ENCODE measurements at places on chromosomes 2 and 18.
A peak's percentile ranks its signal among the peaks of the same experiment; 100 is the strongest.

DNA sequence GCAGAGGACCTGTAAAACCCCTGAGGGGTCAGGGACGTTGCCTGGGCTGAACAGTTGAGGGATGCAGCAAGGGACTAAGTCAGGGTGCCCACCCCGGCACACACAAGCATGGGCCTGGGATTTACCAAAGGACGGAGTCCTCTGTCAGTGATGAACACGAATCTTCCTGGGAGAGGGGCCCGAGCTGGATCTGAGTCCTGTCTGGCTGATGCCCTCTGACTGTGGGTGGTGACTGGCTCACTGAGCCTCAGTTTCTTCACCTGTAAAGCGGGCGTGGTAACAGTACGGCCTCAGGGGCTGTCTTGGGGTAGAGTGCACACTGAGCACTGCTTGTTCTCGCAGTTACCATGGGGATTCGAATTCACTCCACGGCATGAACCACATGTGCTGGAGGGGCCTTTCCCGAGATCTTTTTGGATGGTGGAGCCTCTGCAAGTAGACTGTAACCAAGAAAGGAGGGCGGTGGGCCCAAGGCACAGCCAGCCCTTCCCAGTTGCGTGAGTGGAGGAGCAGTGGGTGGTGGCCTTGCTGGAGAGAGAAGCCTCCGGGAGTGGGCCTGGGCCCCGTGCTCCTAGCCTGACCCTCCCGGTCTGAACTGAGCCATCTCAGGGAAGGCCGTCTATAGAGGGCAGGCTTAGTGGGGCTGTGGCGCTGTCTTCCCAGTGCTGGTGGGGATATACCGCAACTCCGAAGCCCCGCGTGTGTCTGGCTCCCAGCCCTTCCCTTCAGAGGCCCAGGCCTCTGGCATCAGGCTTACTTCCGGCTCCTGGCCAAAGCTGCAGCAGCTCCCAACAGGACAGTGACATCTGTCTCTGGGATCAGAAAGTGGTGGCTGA is 130.8 kb upstream of the HS6ST1 start:
- peaks cover 8% of the 10 kb centered on the region for H3K27me3 ChIP-seq
- DNase-seq: no peak
- no peak overlapping the region for H3K27ac ChIP-seq
- no peaks in the 10 kb centered on the region for H3K36me3 ChIP-seq
- no peaks in the 10 kb centered on the region for H3K4me1 ChIP-seq
- no peak overlapping the region for H3K4me3 ChIP-seq

DNA sequence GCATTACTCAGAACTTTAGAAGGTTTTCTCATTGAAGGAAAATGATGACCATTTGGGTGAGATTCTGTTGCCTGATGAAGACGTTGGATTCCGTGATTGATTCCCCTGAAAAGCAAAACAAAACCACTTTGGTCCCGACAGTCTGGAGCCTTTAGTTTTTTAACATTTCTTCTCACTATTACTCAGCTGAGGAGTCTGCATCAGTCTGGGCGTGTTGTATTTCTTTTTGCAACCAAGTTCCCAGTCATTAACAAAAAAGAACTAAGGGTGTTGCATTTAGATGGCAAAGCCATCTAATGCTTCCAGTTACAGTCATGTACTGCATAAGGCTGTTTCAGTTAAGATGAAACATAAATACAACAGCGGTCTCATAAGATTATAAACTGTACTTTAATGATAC is 343.1 kb upstream of the CDH2 start:
- no peaks in the 10 kb centered on the region for H3K27me3 ChIP-seq
- H3K27ac ChIP-seq: no peak overlapping the region
- H3K36me3 ChIP-seq: no peaks in the 10 kb centered on the region

DNA sequence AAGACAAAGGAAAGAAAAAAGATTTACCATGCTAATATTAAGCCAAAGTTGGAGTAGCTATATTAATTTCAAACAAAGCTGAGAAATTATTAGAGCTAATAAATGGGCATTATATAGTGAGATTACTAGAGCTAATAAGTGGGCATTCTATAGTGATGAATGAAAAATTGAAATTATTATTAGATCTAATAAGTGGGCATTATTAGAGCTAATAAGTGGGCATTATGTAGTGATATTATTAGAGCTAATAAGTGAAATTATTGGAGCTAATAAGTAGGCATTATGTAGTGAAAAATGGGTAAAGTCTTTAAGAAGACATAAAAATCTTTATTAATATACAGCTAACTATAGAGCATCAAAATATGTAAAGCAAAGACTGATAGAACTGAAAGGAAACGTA is 745.7 kb downstream of the TRIB2 start:
- DNase-seq: no peak
- H3K4me1 ChIP-seq: no peaks in the 10 kb centered on the region
- H3K27me3 ChIP-seq: no peaks in the 10 kb centered on the region
- H3K4me3 ChIP-seq: no peak overlapping the region

- H3K27ac ChIP-seq: no peak overlapping the region
- no peak overlapping the region for H3K4me3 ChIP-seq
- H3K4me1 ChIP-seq: peaks cover 3% of the 10 kb centered on the region
Observed at GRCh38 chr2:36556842-36557241, 41.1 kb downstream of the FEZ2 start.

GRCh38 chr2:190864375-190864774 is 16.2 kb upstream of the GLS start:
- H3K4me1 ChIP-seq: peaks cover 17% of the 10 kb centered on the region
- H3K27me3 ChIP-seq: no peaks in the 10 kb centered on the region
- DNase-seq: no peak
- H3K4me3 ChIP-seq: no peak overlapping the region

DNA sequence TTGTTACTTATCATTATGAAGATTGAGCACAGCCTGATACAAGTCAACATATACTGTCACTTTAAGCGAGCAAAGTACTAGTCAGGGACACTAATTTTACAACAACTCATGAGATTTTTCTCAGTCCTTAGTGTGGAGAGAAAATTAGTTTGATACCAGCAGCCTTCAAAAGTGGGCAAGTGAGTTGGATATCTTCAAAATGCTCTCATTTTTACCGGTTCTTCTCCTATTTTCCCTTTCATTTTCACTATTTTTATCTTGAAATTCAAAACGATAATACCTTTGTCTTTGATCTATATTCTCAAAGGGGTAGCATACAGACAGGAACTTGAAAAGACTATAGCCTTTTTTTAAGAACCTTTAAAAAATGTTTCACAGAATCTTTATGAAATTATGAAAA is 52.0 kb upstream of the UBXN4 start:
- no peaks in the 10 kb centered on the region for H3K27me3 ChIP-seq
- H3K27ac ChIP-seq: peak overlapping the region; percentile 79
- peaks cover 22% of the 10 kb centered on the region for H3K4me1 ChIP-seq
